ENCODE measurements at places on chromosomes 3 and 15. TPM values are rescaled to one million over a fixed set of nuclear protein-coding genes. Genes with fewer than 3 reads are reported as not detected.

Gene GCNT3
- 0.14 TPM for total RNA-seq

Gene LSAMP
- 11.6 TPM for total RNA-seq

Gene GATA2
- 1.8 TPM for total RNA-seq

Gene GRM7
- total RNA-seq = under 0.01 TPM

Gene CCDC39
- not detected for total RNA-seq

Gene PRSS50
- not detected for total RNA-seq

Gene TLR9
- total RNA-seq = under 0.01 TPM

Gene STARD9
- 4.0 TPM for total RNA-seq

Gene IGSF10
- 6.1 TPM for total RNA-seq

Gene SLC33A1
- total RNA-seq = 31.0 TPM

Gene CCR2
- total RNA-seq = not detected

Gene AQP9
- total RNA-seq = not detected

Gene PLA2G4B
- total RNA-seq = 0.71 TPM

Gene GPR62
- total RNA-seq = 0.09 TPM

Gene WDR93
- under 0.01 TPM for total RNA-seq

Gene SAMMSON
- not detected for total RNA-seq

Gene GOLGA8J
- total RNA-seq = not detected

Gene GAP43
- total RNA-seq = 0.14 TPM

Gene MME
- 789 TPM for total RNA-seq

Gene IL17RE
- total RNA-seq = 0.14 TPM

Data from smooth muscle cell of bladder (primary cell).